Activated CD4-positive, CD25-positive, alpha-beta regulatory T cell (primary cell): ENCODE measurements at places on chromosomes 6 and 20.

GRCh38 chr20:52150440-52151258 is 40.9 kb downstream of the ZFP64 start:
- DNase-seq = no peak

DNA sequence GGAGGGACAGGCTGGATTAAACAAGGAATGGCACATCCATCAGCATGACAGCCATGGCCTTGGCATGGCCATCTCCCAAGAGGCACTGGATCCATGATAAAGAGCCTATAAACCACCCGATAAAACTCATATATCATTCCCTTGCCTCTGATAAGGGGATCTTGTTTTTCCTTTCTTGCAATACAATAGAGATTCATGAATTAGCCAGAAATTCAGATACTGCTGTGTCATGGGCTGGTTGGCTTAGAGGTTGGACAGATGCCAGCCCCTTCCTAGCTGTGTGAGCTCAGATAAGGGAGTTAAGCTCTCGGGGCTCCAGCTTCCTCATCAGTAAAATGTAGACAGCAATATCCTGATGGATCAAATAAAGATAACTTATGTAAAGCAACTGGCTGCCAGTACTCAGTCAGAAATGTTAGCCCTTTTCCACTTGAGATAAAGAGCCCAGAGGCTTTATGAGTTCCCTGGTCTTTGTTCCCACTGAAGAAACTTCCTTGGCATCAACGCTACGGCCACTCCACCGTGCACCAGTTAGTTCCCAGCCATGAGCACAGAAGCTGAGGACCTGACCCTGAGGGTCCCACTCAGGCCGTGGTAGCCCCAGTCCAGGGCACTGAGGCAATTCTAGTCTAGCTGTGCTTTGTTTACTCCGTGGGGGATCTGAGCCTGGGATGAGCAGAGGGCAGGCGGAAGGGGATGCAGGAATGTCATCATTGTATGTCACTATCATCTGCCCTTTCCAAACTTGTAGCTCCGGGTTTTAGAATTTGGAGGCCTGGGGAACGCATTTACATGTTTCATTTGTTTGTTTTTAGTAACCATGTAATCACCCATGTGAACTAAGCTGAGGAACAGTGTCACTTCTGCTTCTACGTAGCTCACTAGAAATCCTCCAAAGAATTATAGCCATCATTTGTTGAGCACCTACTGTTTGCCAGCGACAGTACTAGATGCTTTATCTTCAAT is 67.2 kb upstream of the TBC1D7 start:
- no peak for DNase-seq

- peak; percentile 57 for DNase-seq
Measured at GRCh38 chr6:118709859-118710350, 58.5 kb upstream of the CEP85L start.

GRCh38 chr6:126180585-126180984 is 159.3 kb upstream of the CENPW start:
- DNase-seq = no peak

DNA sequence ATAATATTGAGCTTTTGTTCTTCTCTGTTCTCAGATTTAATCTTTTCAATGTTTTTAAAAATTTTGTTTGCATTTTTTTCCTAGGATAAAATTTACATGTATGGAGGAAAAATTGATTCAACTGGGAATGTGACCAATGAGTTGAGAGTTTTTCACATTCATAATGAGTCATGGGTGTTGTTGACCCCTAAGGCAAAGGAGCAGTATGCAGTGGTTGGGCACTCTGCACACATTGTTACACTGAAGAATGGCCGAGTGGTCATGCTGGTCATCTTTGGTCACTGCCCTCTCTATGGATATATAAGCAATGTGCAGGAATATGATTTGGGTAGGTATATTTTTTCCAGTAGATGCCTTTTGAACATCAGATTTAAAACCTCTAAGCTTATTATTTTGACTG is 89.8 kb downstream of the ATRN start:
- no peak for DNase-seq

- DNase-seq = no peak
Measured at GRCh38 chr6:87799651-87800050, 97.6 kb upstream of the AKIRIN2 start.

DNA sequence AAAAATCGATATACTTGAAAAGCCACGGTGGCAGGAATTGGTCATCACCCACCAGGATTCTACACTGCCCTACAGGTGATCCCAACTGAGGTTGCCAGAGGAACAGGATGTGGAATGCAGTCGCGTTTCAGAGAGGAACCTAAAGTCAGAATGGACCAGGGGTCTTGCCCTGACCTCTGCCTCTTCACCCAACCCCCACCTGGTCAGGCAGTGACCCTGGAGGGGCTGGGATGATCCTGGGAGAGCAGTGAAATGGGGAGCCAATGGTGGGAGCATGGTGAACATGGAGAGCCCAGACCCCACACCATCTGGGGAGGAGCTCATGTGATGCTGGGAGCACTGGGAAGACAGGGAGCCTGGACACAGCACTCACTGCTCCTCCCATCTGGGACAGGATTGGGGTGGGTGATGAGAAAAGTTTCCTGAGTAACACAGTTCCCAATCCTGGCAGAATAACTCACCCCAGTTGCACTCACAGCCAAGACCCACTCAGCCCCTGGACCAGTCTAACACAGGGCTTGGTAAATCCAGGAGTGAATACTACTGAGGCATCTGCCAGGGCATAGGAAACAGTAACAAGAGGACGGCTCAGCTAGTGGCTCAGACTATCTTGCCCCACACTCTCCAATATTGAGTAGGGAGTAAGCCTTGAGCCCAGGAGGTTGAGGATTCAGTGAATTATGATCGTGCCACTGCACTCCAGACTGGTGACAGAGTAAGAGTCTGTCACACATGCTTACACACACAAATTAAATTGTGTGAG is 1.7 kb upstream of the ULBP2 start:
- DNase-seq = no peak

DNA sequence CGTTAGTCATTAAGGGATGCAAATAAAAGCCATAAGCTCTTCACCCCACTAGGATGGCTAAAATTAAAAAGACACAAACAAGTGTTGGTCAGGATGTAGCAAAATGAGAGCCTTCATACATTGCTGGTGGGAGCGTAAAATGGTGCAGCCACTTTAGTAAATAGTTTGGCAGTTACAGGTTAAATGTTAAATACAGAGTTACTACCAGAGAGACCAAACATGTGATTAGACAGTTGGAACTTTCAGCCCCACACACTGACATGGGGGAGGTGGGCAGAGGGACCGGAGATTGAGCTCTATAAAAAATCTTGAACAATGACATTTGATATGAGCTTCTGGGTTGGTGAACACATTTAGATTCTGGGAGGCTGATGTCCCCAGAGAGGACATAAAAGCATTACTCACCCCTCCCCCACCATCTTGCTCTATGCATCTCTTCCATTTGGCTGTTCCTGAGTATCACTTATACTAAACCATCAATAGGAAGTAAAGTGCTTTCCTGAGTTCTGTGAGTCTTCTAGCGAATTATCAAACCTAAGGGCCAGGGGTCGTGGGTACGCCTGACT is 20.4 kb upstream of the ZNF318 start:
- DNase-seq = no peak

GRCh38 chr6:18707714-18708439 is 320.7 kb downstream of the RNF144B start:
- no peak for DNase-seq

- DNase-seq = no peak
Measured at GRCh38 chr6:31037169-31037568, 26.9 kb downstream of the MUC22 start.

GRCh38 chr6:85751374-85752055 is 108.8 kb upstream of the SYNCRIP start:
- no peak for DNase-seq

GRCh38 chr20:733861-734260 is 34.4 kb downstream of the SLC52A3 start:
- DNase-seq = no peak

GRCh38 chr6:11307226-11307625 is 74.8 kb upstream of the NEDD9 start:
- DNase-seq = no peak

DNA sequence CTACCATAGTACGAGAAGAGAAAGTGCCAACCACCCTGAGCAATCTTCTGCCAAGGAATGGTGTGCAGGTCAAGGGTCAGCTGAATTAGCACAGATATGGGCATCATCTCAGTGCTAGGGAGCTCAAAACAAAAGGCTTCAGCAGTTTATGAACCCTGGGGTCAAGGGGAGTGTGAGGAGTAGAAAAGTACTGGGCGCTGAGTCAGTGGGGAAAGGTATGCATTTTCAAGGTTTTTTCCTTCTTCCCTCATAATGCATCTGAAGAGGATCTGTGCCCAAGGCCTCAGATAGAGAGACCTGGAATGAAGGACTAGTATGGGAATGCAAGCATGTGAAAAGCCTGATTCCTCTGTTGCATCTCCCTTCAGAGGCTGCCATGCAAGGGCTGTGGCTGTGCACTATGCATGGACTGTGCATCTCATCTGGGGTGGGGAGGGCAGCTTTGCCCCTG is 81.7 kb downstream of the PERP start:
- no peak for DNase-seq

- DNase-seq = no peak
Measured at GRCh38 chr6:45436544-45437438, 59.1 kb upstream of the SUPT3H start.

GRCh38 chr20:49938173-49939163 is 2.3 kb downstream of the RNF114 start:
- no peak for DNase-seq

DNA sequence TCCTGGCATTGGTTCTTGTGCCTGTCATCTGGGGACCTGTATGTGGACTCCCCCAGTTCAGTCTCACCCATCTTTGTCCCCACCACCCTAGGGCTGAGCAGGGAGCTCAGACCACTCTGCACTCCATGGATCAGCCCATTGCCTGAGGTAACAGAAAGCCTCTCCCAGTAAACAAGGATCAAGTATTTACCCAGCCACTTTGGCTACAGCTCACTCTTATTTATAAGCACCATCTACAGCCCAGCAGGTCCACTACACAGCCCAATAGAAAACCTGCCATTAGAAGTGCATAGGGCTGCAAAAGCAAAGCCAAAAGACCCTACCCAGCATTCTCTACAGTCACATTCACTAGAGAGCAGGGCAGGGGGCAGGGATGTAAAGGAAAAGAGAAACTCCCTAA is 335.0 kb upstream of the SYNCRIP start:
- DNase-seq = no peak

- DNase-seq = no peak
Measured at GRCh38 chr20:51562332-51563173, 20.0 kb upstream of the NFATC2 start.

- no peak for DNase-seq
Measured at GRCh38 chr20:60310560-60311349, 352.5 kb downstream of the CDH26 start.

- DNase-seq = no peak
Measured at GRCh38 chr6:102732898-102733297, 1339.4 kb downstream of the GRIK2 start.

GRCh38 chr6:44534291-44534690 is 146.8 kb downstream of the CDC5L start:
- no peak for DNase-seq

DNA sequence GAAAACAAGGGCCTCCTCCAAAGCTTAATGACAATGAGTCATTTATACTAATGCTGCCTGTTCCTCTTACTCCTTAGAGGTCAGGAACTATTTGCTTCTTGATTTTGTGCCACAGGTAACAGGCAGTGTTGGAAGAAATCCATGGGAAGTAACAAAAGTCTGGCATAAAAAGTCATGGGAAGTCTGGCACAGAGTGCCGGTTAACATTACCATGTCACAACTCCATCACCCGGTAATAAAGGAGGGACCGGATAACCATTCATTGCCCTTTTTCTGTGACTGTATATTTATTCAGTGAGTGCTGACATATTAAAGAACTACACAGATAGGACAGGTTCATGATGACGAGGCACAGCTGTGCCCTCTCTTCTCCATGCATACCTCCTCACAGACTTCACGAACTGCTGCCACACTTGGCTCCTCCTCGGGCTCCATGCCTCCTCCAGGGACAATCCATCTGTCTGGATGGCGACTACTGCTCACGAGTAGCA is 50.9 kb downstream of the NUDT3 start:
- no peak for DNase-seq

DNA sequence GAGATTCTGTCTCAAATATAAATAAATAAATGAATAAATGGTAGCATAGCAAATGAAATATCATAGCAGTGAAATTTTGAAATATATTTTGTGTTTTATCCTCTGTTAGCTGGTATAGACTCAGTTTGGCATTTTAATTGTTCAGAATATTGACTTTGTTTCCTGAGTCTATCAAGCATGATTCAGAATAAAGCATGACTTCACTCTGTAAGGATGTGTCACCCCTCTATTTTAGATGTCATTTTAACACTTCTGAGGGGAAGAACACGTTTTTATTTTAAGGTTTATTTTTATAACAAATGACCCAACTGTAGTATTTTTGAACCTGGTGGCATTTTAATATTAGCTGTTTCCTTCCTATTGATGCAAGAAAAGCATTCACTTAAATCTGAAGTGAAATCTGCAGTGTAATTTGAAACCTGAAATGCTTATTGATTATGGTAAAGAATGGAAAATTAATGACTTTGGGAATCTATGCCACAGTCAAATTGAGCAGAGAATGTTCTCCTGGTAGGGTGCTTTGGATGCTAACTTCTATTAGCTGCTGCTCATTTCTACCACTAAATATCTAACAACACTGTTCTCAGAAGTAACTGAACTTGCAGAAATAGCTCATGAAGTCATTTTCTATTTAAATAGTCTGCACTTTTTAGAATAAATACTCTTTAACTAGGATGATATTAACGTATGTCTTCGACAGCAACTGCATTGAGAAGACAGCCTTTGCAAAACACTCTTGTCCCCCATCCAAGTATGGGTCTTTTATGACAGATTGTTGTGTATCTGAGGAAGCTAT is 114.2 kb downstream of the SOX4 start:
- DNase-seq = no peak

DNA sequence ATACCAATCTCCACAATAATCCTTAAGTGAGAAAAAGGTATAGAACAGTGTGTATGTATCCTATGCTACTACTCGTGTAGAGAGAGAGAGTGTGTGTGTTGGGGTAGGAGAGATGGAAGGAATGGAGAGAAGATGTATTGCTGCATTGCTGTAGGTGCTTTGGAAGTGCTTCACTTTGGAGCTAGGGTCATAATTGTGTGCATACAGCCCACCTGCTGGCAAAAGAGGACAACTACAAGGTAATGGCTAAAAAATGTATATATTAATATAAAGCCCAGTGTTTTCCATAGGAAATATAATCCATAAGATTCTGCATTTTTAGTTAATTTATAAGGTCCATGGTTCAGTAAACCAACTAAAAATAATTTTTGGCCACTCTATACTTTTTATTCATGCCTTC is 36.1 kb downstream of the SERAC1 start:
- no peak for DNase-seq

DNA sequence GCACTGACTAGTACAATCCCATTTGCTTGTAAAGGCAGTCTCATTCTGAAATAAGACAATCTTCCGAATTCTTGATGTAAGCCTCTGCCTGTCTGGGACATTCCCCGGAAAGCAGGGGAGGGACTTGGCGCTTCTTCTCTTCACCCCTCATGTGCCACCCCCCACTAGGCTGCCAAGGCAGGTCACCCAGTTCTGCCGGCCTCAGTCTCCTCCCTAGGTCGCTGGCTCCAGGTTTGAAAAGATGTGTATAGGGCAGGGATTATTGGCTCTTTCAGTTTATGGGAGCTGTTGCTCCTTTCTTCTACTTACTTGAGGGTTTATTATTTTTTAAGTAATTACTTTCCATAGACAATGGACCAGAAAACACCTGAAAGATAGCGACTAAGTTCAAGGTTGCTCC is 158.1 kb upstream of the RPS6KA2 start:
- no peak for DNase-seq
